ENCODE measurements at places on chromosomes 16 and 17.

DNA sequence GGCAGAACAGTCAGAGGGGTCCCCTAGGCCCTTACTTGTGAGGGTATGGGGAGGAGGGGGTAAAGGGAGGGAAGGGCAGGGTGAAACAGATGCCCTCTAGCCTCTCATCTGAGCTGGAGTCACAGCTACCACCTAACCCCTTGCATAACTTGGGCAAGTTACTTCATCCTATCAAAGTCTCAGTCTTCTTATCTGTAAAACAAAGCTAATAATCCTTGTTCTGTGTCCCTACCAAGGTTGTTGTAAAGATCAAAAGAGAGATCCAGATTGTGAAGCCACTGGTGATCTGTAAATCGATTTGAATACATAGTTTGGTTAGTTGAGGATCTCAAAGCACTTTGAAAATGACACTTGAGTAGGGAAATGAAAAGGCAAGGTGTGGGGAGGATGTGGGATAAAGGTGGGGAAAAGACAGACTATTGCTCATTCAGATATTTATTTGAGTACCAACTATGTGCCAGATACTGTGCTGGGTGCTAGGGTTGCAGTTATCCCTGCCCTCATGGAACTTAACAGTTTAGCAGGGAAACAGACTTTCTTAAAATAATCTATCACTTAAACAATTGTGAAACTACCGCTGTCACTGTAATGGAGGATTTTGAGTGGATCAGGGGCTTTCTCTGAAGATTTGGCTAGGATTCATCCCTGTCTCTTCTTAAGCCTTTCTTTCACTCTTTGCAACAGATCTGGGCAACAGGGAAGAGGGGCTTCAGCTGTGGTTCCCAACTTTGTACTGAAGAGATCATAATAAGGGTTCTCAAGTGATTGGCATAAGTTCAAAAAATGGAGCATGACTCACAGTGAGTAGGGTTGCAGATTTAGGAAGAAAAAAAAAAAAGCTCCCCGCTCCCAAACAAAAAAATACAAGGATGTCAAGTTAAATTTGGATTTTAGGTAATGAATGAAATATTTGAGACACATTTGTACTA, 3.0 kb downstream of the HEATR9 start:
- DNase-seq = no peak

- no peak for DNase-seq
Measured at GRCh38 chr17:19345486-19346350, 16.8 kb downstream of the B9D1 start.

DNA sequence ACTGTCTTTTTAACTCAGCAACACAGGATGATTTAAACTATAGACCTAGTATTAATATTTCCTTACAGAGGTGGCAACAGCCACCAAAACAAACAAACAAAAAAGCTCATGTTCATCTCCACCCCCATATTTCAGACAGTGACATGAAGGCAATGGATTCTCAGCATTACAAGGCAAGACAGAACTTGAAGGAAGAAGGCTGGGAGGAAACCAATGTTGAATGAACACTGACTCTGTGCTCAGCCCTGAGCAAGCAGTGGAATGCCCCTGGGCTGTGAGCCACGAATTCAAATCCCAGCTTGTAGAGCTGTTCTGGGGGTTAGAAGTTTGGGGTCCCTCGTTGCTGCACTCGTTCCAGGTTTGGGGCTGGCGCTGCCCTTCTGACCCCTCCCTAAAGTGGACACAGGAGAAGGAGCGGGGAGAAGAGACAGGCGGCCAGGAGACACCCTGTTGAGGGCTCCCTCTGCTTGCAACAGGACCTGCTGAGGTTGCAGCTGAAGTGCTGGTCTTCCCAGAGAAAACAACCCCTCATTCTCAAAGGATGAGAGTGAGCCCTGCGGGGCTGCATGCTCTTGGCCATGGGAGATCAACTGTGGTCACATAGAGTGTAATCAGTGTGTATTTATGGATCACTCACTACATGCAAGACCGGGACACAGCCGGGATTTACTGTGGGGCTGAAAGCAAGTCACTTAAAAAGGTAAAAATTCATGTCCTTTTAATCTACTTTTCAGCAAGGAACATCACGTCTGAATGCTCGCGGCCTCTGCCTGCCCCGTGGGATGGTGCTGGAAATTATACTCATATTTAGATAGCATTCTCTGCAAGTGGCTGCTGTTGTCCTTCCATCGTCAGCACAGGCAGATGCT, 34.3 kb downstream of the MYH3 start:
- DNase-seq = no peak

DNA sequence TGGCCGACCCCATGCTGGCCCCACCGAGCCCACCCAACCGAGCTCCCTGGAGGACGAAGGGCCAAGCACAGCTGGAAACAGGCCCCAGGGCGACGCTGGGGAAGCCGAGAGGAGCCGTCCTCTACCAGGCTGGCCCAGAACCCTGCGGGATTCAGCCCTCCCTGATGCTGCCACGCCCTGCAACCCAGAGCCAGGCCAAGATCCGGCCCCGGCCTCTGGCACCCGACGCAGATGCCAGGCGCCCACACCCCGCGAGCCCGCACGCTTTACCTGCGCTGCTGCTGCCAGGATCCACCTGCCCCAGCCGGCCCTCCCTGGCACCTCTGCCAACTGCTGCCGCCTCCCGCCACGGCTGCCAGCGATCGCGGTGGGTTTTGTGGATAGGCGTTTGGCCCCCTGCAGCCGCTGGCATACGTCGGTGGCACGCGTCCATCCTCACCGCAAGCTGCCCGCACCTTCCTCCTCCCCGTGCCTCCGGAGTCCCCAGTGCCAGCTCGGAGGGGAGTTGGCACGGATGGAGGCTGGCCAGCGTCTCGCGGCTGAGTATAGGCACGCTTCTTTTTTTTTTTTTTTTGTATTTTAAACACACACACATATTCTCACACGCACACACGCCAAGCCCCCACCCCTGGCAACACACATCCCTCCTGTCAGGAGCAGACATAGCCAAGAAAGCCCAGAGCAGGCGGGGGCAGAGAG, 41.3 kb upstream of the ACSF3 start:
- no peak for DNase-seq

- no peak for DNase-seq
Measured at GRCh38 chr17:31857920-31858641, 963 bp downstream of the COPRS start.

DNA sequence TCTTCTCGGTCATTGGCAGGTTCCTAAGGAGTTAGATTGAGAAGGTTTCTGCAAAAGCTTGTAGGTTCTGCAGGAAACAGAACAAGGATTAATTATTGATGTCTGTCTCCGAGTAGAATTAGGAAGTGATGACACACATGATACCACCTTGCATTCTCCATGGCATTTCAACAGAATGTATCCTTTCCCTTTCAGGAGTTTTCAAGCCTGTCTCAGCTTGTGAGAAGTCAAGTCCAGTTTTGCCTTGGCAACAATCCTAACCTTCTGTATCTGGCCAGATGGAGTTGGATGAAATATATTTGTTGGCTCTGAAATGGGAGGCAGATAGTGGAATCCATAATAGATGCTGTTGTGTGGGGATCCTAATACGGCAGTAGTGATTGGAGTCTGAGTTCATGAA, 235.5 kb downstream of the SHISA9 start:
- DNase-seq = no peak

DNA sequence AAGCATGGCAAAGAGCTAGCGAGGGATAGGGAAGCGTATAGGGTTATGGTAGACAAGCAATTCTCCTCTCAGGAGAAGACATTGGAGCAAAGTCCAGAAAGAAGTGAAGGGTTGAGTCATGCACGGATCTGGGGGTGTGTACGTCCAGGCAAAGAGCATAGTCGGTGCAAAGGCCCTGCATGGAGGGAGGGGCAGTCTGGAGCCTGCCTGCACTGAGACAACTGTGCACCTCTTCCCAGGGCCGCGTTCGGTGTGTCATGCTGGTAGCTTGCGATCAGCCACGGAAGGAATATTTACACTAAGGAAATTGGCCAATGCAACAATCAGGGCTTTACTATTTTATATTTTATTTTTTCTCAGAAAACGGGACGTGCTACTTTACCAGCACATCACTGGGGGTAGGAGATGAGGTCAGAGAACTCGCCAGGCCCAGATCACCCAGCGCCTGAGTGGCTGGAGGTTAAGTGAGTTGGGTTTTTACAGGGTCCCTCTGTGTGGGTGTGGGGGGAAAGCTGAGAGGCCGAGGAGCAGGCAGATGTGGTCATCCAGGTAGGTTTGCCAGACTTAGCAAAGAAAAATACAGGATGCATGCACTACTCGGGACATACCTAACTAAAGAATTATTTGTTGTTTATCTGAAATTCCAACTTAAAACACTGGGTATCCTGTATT, 6.7 kb upstream of the B9D1 start:
- no peak for DNase-seq

GRCh38 chr17:29838961-29839360, 91.1 kb downstream of the SSH2 start:
- DNase-seq = no peak

- no peak for DNase-seq
Measured at GRCh38 chr17:55757659-55758058, 6.8 kb downstream of the PCTP start.

GRCh38 chr16:84820305-84820684, 510 bp downstream of the CRISPLD2 start:
- no peak for DNase-seq

DNA sequence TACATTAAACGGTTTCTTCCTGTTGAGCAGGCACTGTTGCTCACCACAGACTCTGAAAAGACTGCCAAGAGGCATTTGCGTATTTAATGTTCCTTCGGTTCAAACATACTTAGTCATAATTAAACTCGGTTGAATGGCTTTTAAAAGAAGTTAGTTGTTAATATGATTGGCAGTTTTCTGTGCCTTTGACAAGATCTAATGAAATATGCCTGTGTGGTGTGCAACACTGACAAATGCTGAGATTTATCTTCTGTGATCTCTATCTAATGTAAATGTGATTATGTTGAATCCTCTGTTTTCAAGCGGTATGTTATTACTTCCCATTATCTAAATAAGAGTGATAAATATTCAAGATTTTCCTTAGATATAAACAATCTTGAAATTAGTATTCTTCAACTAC, 1046.6 kb downstream of the CDH8 start:
- no peak for DNase-seq

GRCh38 chr17:10751563-10751962, 21.7 kb upstream of the TMEM220 start:
- no peak for DNase-seq

DNA sequence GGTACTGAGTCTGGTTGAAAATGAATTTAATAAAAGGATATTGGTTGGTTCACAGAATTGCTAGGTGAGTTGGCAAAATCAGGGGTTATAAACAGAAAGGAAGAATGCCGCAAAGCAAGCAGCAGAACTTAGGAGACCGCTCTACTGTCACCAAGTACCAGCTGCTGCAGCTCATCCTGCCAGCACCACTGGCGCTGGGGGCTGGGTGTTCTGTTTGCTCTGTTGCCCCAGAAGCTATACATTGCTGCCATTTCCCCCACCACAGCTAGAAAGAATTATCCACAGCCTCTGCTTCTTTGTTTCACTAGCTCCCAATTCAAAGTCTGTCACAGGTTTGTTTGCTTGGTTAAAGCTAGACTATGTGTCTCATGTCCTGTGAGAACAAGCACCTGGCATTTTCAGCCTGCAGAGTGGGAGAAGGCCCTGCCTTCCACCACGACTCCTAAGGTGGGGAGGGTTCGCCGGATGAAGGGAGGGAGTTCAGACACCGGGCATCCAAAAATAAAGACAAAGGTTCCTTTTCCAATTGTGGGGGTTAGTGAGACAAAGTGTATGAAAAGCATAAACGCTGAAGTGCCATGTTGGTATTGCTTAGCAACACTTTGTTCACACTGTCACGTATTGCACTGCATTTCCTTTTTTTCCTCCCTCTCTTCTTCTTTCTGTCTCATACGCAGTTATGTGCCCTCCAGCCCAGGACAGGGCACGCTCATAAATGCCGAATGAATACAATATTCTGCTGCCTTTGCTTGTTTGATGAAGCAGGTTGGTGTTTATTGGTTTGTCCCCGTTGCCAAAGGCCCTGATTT, 9.6 kb upstream of the CPD start:
- DNase-seq = no peak

GRCh38 chr16:53744449-53744848, 40.5 kb downstream of the FTO start:
- no peak for DNase-seq

DNA sequence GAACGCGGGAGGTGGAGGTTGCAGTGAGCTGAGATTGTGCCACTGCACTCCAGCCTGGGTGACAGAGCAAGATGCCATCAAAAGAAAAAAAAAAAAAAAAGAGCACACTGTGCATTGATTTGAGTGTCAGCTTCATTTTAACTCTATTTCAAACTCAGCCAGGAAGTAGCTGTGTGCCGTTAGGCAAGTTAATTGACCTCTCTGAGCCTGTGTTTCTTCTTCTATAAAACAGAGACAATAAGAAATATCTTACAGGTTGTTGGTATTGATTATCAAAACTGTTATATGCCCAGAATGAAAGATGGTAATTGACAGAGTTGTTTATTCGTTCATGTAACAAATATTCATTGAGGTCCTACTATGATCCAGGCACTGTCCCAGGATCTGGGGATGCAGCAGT, 83.3 kb downstream of the CMC2 start:
- no peak for DNase-seq

GRCh38 chr17:40072735-40073346, 10.1 kb downstream of the THRA start:
- no peak for DNase-seq

GRCh38 chr17:73539166-73539565, 105.1 kb downstream of the SDK2 start:
- no peak for DNase-seq

Measured in non-pigmented ciliary epithelial cell (primary cell).